ENCODE measurements at places on chromosomes 4 and X. TPM values are rescaled to one million over a fixed set of nuclear protein-coding genes. Genes with fewer than 3 reads are reported as not detected.

The IL9R gene
- total RNA-seq = not detected

The PRR32 gene
- total RNA-seq = not detected

The SPANXN4 gene
- not detected for total RNA-seq

The LRIT3 gene
- total RNA-seq = not detected

All from renal cortical epithelial cell (primary cell).